Cerebellum (tissue), 4 donors: ENCODE measurements at places on chromosomes 2 and 18.

DNA sequence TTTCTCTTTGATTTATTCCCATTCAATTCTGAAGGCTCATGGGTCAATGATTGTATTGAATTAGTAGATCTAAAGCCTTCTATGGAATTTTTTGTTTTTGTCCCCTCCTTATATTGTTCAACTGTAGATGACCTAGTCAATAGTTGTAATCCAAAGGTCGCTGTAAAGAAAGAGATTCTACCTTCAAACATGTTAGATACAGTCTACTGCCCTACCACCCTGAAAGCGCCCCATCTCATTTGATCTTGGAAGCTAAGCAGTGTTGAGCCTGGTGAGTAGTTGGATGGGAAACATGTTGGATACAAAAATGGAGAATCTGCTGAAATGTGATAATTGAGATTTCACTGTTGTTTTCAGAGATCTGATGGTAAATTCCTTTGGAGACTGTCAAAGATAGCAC is 63.0 kb downstream of the PPP1R1C start:
- no peak for DNase-seq

GRCh38 chr2:15498554-15498953 is 62.6 kb downstream of the NBAS start:
- no peak for DNase-seq

DNA sequence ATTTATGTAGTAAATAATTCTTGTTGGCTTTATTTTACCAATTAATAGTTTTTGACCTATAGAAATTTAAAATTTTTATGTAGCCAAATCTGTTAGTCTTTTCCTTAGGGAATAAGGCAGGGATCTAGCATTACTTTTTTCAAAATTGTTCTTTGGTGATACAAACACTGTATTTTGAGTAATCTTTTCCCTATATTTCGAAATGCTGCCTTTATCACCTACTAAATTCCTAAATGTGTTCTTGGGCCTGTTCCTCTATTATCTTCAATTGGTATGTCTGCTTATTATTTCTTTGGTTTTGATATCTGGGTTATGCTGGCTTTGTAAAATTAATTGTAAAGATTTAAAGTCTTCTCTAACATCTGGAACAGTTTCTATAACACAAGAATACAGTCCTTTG is 87.5 kb downstream of the DYSF start:
- DNase-seq = no peak

DNA sequence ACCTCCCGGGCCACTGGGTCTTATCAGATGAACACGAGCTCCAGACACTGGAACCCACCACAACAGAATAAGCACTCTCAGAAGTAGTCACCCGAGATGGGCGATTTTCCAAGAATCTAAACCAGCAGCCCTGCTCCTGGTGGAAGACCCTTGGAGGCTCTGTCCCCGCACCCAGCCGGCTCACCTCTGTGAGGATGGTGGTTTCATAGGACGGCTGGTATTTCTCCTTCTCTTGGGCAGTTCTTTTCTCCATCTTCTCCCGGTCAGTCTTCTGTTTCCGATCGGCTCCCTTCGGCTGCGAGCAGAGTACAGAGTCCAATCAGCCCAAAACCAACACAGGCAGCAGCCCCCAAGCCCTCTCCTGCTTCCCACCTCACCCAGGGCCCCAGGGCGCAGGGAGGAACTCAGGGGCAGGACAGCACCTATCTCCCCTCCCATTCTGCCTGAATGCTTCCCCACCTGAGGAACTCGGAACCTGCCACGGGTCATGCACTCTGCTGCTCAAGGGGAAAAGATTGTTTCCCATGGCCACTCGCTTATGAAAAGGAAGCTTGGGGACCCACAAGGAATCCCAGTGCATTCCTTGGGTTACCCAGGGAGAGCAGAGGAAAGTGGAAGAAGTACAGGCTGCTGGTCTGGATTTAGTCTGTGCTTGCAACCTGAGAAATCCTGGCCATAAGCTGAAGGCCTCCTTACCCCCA is 42.7 kb downstream of the TFCP2L1 start:
- DNase-seq = no peak

- no peak for DNase-seq
Observed at GRCh38 chr2:23698116-23698693, 228.7 kb downstream of the ATAD2B start.

DNA sequence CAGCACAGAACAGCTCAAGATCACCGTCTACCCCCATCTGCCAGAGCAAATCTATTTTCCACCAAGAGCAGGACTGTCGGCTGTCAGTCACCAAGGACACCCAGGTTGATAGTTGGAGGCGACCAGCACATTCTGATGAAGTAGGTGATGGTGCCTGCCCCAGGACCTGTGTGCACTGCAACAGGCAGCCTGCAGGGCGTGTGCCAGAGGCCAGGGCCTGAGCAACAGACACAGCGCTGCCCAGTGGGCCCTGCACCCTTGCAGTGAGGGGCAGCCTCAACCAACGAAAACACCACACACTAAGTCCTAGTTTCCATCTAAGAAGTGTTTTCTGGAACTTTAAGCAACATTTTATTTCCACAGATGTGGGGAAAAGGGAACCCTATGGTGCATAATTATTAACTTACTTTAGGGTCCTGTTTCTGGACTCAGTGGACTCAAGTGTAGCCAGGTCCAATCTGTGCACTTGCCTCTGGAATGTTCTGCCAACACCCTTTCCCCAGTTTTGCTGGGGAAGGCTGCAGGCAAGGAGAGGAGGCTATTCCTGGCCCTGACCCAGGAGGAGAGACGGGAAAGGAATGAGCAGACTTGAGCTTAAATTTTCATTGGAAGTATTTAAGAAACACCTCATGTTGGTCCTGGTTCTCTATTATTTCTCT is 61.5 kb downstream of the ADNP2 start:
- DNase-seq = no peak

DNA sequence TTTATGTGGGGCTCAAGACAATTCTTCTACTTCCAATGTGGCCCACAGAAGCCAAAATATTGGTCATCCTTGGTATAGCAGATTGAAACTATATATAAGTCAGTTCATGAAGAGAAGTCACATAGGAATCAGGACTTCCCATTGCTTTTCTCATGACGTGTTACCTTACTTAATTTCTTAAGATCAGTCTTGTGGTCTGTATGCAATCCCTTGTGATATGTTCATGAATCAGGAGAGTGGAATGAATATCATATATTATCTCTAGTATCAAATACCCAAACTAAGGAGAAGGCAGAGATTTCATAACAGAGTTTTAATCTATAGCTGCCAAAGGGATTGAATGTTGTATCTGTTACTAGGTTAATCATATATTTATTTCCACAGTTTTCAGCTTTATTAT is 1390.4 kb downstream of the SUCLG1 start:
- DNase-seq = no peak

- DNase-seq = no peak
Observed at GRCh38 chr2:52498077-52498750, 1269.4 kb upstream of the CHAC2 start.
